NCI-H345 (cell line): ENCODE measurements at places on chromosomes 7 and 10.

DNA sequence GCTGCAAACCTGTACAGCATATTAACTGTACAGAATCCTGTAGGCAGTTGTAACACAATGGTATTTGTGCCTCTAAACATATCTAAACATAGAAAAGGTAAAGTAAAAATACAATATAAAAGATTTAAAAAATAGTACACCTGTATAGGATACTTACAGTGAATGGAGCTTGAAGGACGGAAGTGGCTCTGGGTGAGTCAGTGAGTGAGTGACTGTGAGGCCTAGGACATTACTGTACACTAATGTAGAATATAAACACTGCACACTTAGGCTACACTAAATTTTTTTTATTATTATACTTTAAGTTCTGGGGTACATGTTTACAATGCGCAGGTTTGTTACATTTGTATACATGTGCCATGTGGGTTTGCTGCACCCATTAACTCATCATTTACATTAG is 97.3 kb upstream of the STK17A start:
- DNase-seq: no peak

GRCh38 chr10:11177381-11177780 is 159.7 kb downstream of the CELF2 start:
- no peak for DNase-seq

- DNase-seq: no peak
Observed at GRCh38 chr7:101862280-101863220, 45.1 kb downstream of the CUX1 start.

- no peak for DNase-seq
Observed at GRCh38 chr10:87546210-87546609, 41.5 kb downstream of the MINPP1 start.

DNA sequence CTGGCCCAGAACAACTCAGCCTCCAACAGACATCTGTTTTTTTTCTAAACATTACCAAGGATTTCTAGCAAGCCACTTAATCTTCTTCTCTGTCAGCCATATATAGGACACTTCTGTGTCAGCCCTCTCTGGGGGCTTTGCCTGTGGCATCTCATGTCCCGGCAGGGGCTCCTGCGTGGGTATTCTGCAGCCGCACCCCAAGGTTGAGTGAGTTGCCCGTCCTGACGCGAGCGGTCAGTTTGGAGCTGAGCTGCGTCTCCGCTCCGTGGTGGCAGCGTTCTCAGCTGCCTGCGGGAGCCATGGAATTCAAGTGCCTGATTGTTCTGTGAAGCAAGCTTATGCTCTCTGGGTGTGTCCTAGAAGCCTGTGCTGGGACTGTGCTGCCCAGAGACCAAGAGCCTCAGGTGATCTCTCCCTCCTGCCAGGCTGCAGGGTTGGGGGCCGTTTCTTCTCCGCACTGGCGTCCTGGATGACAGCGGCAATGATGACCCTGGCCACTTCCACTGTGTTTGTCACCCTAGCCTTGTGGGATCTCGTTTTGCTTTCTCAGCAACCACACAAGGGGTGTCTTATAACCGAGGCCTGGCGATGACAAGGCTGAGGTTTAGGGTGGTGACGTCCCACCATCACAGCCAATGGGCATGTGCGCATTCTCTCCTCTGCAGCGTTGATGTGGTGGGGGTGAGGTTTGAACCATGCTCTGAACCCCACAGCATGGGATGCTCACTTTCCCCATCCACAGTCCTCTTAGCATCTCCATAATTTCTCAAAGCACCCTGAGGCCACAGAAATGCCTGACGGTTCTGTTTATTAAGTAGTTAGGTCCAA is 612.6 kb upstream of the FOXK1 start:
- no peak for DNase-seq

DNA sequence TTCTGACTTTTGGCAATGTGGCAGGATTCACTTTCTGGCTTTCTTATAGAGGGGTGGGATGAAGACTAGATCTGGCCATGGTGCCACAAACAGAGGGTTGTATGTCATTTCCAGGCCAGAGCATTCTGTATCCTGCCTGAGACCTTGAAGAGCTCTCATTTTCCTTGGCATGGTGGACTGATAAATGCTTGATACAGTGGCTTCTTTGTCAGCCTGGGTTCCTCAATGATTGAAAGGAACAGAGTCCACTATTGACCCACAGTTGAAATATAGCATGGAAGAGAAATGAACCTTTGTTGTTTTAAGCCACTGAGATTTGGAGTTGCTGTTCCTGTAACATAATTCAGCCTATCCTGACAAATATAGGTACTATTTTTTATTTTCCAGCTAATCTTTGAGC is 462.7 kb downstream of the SUGCT start:
- no peak for DNase-seq

DNA sequence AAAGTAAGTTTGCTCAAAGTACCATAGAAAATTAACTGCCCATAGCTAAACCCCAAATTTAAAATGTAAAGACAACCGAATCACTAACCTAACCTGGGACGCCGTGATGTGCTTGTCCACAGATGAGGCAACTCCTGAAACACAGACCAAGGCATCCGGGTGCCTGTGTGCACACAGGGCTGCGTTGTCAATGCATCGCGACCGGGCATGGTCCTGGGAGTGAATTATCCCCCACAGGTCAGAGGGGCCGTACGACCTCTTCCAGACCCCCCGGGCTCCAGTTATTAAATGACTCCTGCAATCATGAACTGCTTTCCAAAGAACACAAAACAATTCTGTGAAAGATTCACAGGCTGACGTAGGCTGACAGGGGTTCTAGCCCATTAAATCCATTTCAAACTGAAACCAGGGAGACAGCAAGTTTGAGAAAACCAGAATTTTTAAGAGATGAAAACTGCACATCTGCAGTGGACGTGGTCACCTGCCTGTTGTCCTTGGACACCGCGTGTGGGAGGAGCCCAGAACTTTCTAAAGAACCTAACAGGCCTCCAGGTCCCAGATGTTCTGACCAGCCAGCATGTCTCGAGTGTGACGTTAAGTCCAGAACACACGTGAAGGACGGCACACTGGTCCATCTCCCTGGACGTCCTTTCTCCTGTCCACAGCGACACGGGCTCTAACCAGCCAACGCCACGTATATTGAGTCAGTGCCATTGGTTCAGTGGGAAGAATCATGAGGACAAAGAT is 297.8 kb downstream of the DNAJB6 start:
- no peak for DNase-seq

DNA sequence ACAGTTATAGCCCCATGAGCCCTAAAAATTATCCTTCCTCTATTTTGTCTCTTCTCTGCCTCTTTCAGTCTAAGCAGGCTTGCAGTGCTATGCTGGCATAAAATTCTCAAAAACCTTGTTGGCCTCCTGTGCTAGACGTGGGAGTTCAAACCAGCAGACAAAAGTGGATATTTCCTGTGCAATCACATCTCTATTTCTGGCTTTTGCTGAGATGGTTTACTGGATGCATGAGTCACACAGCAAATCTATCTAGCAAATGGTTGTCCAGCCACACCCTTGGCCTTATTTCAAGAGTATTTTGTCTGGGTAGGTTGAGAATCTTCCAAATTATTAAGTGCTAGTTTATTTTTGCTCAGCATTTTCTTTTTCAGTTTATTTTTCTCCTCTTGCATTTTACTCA is 370.8 kb downstream of the CDC14C start:
- DNase-seq: no peak

- DNase-seq: no peak
Observed at GRCh38 chr7:54799792-54800191, 40.8 kb upstream of the SEC61G start.

- DNase-seq: no peak
Observed at GRCh38 chr7:26444555-26444954, 152.9 kb downstream of the SNX10 start.

GRCh38 chr7:67913604-67914003 is 917.0 kb downstream of the TYW1 start:
- no peak for DNase-seq

GRCh38 chr10:20105236-20105635 is 289.0 kb downstream of the PLXDC2 start:
- DNase-seq: no peak

- DNase-seq: no peak
Observed at GRCh38 chr10:79411546-79412495, 33.6 kb downstream of the ZCCHC24 start.

DNA sequence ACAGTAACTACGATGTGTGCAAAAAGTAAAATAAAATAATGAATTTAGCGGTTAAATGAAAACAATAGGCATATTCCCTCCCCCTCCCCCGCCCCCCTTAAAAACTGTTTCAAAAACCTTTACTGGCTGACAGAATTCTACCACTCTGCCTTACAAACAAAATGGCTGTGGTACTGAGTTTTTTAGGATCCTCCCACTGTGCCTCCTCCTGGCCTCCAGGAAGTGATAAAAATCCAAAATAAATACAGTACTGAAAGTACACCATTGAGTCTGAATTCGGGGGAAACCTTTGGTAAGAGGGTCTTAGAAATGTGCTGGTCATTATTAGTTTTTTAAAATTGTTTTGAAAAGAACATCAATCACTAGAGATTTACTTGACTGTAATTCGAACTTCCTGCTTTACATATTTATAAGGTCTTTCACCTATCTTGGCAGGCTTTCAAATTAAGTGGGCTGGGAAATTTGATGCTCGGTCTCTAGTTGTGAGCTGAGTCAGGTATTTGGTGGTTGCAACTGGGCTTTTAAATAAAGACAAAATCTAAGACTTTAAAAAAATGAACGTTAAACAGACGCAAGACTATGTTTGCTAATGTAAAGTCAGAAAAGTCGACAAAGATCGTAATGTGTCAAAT is 32.5 kb upstream of the EPC1 start:
- DNase-seq: peak; percentile 76

- no peak for DNase-seq
Observed at GRCh38 chr10:11058965-11059364, 41.3 kb downstream of the CELF2 start.

- DNase-seq: no peak
Observed at GRCh38 chr7:79421751-79422150, 31.7 kb downstream of the MAGI2 start.

DNA sequence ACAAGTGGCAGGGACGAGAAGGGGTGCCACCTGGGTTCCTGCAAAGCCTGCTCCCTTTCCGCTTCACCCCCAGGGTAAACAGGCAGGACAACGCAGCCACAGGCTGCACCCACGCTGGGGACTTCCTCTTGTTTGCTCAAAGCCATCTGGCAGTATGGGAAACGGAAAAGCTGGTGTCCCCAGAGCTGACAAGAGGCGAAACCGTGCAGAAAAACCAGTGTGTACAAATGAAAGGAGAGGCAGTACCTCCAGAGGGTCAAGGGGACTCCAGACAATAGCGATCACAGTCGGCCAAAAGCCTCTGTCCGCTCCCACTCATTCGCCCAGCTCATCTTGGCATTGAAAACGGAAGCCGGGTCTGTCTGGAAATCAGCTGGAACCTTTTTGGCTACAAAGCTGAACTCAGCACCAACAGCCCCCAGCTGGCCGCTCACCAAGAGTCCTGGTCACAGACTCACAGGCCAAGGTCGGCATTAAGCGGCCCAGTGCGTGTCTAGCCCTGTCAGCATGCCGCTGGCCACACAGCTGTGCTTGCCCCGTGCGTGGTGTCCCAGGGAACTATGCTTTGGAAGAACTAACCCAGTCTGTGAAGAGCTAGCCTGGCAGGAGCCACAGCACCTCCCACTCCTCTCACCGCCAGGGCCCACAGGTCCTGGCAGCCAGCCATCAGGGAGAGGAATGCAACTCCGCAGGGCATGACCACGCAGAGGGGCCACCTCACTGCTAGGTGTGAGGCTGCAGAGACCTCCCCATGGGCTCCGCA is 10.4 kb downstream of the TNS3 start:
- DNase-seq: peak; percentile 84

- DNase-seq: no peak
Observed at GRCh38 chr10:60648761-60649160, 129.5 kb upstream of the CDK1 start.

DNA sequence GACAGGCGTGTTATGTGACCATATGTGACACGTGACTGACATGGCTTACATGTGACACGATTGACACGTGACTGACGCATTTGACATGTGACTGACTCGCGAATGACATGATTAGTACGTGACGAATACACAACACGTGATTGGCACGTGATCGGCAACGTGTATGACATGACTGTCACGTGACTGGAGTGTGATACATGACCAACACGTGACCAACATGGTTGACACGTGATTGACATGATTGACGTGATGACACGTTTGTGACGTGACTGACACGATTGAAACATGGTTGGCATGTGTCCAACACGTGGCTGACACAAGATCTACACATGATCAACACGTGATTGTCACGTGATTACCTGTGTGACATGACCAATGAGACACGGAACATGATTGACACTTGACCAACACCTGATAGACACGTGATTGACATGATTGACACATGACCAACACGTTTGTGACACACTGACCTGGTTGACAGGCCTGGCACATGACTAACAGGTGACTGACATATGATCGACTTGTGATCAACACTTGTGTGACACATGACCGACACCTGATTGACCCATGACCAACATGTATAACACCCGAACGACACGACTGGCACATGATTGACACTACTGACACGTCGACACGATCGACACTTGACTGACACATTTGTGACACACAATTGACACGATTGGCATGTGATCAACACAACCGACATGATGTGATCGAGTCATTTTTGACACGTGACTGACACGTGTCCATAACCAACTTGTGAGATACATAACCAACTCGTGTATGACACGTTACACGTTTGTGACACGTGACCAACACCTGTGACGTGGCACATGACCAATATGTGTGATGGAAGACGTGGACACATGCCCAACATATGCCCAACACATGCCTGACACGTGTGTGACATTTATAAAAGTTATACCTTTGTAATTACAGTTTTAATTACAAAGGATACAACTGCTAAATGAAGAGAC is 21.1 kb downstream of the CRPPA start:
- no peak for DNase-seq
